ENCODE measurements at places on chromosomes 4 and X.

DNA sequence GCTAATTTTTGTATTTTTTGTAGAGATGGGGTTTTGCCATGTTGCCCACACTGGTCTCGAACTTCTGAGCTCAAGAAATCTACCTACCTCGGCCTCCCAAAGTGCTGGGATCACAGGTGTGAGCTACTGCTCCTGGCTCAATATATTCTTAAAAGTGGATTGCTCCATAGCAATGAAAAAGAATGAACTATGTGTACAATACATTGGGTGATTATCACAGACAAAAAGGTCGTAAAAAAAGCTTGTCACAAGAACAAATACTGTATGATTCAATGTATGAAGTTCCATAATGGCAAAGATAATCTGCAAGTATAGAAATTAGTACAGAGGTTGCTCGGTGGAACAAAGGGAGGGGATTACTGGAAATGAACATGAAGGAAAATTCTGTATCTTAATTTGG is 70.7 kb downstream of the REPS2 start:
- no peak for DNase-seq

DNA sequence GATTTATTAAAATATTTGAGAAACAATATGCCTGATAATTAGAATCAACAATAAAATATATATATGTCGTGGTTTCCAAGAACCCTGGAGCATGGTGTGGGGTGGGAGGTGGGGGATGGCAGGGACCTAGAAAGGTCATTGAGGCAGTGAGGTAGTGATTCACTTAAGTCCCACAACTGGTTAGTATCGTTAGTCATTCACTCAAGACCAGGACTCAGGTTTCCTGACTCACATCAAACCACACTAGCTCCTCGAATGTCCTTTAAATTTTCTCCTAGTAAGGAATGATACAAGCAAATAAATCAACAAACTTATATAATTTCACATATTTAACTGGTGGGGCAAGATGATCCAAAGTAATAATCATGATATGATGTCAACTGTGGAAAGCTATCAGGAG is 158.8 kb upstream of the AADAT start:
- no peak for DNase-seq

GRCh38 chr4:119139311-119139710 is 3.7 kb downstream of the MYOZ2 start:
- no peak for DNase-seq

DNA sequence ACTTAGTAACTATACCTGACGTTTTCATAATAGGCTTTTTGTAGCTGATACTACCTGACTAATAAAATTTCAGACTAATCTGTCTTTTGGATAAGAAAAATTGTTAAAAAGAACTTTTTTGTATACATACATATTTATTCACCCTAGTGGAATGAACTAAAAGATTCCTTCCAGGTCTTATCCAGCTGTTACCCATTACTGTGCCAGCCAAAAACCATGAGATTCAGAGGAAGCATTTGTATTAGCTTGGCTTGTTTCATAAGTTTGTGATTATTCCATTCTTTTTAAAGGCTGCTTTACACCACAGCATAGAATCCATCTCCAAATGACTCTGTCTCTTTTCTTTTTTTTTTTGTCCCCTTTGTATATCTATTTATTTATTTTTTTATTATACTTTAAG is 149.4 kb downstream of the FAT4 start:
- DNase-seq: no peak

DNA sequence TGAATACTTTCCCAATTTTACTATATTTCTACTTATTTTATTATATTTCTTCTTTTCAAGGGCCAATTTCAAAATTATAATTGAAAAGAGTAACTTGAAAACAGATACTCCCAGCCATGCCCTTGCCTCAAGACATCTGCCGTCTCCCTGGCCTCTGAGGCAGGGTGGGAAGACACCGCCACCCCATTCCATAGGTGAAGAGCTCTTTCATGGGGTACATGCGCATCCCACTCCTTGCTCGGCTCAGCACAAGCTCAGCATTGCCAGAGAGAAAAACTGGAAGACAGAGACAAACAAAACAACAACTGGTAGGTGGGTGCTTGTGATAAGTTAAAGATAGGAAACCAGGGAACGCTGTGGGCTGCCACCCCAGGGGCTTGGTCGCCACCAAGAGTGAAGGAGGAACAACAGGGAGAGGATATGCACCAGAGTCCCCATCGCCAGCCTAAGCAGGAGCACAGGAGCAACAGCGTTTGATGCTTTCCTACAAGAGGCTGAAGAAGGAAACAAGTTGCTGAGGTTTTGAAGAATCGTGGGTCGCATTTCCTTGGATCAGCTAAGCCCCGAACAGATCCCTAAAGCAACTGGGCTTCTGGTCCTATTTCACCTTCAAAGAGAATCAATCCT is 11.3 kb downstream of the TMEM154 start:
- DNase-seq: no peak

DNA sequence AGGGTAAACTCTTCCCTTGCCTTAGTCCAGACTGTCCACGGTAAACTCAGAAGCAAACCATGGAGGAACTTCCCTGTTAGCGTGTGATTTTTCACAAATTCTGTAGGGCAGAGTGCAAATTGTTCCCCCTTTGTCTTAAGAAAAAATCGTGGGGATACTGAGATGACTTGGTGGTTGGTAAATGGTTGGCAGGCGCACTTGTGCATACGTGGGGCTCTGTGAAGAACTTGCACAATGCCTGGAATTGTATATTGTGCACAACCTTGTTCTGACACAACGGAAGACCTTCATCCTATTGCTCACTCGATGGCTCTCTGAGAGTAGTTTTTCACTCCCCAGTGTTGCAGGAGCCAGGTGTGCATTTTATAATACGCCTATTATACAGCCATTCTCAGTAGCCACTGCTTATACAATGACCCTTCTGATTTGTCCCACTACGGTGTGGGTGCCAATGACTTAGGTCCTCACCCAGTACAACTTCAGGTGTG is 150.0 kb downstream of the SPRY1 start:
- DNase-seq: no peak

- DNase-seq: peak; percentile 48
Measured at GRCh38 chrX:95764972-95765451, 919.6 kb upstream of the DIAPH2 start.
